Activated CD4-positive, alpha-beta T cell treated with anti-CD3 and anti-CD28 coated beads, Interleukin-2, amount 50 U/mL, for 16 hours (primary cell): ENCODE measurements at places on chromosomes 1 and 21.

DNA sequence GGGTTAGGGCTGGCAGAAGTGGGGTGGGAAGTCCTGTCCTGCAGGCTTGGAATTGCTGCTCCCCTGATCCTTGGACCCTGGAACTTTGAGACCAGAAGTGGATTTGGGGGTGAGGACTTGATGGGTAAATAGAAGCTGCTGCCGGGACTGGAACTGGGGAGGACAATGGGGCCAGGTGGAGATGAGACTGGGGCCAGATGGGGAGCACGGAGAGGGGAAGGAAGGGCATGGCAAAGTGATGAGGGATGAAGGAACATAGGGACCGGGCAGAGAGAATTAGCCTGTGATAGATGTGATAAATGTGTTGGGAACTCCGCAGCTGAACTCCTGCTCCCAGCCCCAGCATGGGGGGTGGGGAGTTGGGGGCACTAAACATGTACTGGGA is 637 bp downstream of the NHLH1 start:
- no peak for DNase-seq

GRCh38 chr1:17007121-17007520 is 4.6 kb downstream of the ATP13A2 start:
- DNase-seq, result no peak

DNA sequence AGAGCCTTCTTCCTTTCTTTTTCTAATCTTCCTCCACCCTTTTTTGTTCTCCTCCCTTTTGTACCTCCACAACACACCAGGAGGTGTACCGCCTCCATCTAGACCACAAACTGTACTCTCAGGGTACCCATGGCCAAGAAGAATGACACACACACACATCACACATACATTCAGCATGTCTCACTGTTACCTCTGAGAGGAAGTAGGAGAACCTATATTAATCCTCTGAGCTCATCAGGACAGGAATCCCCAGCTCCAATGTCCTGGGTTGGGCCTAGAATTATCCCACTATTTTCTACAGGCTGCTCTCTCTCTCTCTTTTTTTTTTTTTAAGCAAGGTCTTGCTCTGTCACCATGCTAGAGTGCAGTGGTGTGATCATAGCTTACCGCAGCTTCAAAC is 36.7 kb downstream of the ATP2B4 start:
- peak; percentile 42 for DNase-seq

- no peak for DNase-seq
Observed at GRCh38 chr1:178684111-178684510, 40.9 kb upstream of the RALGPS2 start.
